ENCODE measurements at places on chromosomes 2 and 18.

DNA sequence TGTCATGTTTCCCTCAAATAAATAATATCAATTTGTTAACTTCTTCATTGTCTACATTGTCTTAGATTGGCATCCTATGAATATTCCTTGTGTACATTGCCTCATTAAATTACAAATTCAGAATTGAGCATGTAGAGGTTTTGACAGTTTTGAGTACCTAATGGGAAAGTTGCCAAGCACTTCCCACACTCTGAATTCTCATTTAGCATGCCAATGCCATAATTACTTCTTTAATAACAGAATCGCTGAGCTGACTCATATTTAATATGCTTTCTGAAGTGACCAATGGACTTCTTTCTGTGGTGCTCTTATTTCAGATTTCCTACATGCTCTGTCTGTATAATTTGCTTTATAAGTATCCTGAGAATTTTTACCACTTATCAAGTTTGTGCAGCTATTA is 114.4 kb upstream of the NOL4 start:
- DNase-seq = no peak

GRCh38 chr2:41000374-41000773 is 548.5 kb upstream of the SLC8A1 start:
- DNase-seq = no peak

GRCh38 chr18:32243358-32243757 is 53.5 kb downstream of the MEP1B start:
- DNase-seq = no peak

DNA sequence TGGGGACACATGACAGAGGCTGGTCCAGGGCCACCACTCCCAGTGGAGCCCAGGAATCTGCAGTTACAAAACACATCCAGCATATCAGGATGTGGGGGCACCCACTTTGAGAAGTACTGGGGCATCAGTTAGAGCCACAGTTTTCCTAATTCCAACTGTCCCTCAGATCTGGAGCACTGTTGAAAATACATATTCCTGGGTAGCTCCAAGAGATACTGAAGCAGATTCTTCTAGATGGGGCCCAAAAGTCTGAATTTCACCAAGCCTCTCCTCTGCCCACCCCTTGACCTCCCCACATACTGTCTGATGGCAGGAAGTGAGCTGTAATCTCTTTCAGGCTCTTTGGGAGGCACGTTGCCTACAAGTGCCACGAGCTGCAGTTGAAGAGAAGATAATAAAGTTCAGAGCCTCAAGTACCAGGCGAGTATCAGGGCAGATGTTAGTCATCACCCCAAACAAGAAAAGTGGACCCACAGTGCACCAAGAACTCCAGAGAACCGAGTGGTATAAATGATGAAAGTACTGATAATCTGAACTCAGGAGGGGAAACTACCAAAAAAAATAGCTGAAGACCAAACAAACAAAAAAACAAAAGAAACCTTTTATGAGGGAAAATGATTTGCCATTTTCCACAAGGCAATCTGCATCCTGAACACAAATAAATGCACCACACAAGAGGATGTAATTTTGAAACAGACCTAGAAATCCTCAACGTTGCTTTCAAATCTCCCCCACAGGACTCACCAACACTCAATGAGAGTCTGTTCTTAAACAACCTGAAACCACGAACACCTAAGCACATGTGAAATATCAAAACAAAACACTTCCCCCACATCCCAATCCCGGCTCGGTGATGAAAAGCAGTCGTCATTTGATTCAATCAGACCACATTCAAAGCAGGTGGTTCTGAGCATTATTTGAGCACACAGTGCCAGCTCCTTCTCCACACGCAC is 98.7 kb downstream of the TCF4 start:
- no peak for DNase-seq

DNA sequence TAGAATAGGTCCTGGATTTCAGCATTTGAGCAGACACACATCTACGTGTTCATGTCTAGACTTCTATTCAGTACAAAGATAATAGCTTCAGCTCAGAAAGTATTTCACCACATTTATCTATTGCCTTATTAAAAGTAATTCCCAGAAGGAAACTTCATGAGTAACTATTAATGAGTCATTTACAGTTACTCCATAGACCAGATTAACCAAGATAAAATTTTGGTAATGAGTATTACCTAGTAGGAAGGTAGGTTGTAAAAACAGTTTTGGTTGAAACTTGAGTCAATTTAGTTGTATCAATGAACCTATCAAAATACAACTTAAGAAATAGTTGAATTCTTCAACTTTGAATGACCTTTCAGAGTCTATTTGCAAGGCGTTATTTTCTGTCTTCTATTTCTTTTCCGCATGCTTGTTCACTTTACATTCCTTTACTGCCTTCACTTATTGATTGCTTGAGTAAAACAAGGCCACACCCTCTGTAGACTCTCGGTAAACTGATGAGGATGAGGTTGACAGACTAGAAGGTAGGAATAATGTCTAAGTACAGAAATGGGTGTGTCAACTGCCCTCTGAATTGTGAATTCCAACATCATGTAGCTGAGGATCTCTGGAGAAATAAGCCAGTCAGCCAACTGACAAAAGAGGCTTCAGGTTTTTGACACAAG is 1165.6 kb upstream of the ZEB2 start:
- no peak for DNase-seq

DNA sequence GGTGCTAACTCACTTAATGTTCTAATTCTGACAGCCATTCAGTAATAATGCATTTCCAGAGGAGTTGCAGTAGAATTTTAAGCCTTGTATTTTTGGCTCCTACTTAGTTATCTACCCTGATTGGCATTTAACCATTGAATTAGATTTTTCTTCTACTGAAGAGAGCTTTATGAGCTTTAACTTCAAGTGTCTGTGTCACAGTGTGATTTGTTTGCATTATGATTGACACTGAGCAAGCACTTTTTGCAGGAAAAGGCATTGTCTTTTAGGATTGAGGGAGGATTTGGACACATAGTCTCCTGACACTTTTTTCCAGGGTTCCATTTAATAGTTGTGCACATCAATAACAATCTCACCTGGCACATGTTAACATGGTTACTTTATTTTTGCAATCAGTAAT is 26.7 kb downstream of the LYPD6 start:
- DNase-seq = no peak

DNA sequence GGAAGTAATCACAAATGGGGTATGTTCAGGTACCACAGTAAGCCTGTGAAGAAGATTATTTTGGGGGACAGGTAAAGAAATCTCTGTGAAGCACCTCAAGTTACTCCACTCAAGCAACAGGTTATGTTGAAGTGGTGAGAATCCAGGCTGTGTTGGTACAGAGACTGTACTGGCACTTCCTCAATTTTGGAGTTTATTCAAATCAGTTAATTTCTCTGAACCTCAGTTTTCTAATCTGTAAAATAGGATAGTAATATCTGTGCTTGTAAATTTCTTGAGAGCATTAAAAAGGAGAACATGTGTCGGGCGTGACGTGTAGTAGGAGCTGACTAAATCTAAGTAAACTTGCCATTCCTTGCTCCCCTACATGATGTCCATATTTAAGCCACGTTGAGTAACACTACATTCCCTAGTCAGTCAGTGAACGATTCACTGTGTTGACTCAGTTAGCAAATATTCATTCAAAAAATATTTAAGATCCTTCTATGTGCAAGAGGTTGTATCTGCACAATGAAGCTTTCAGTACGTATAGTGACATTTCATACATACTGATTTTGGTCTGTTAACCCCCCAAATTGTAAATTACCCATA is 504.2 kb downstream of the ZEB2 start:
- no peak for DNase-seq

Measured in tibial artery (tissue), 4 donors.